Placental epithelial cell (primary cell): ENCODE measurements at places on chromosomes 4 and X. TPM values are rescaled to one million over a fixed set of nuclear protein-coding genes. Genes with fewer than 3 reads are reported as not detected.

Gene CXCL1
- total RNA-seq = not detected in 2 replicates

Gene GABRA4
- total RNA-seq = not detected in 2 replicates

Gene MORC4
- total RNA-seq = 15.4 and 20.8 TPM in 2 replicates

Gene CFI
- total RNA-seq = not detected in 2 replicates

Gene SH2D1A
- not detected in 2 replicates for total RNA-seq

Gene SLC38A5
- 36.1 and 65.6 TPM in 2 replicates for total RNA-seq

Gene MAML3
- total RNA-seq = 0.43 and 1.2 TPM in 2 replicates

Gene PLCXD1
- total RNA-seq = 60.1 and 61.4 TPM in 2 replicates
